ENCODE measurements at places on chromosomes 3 and 15.

DNA sequence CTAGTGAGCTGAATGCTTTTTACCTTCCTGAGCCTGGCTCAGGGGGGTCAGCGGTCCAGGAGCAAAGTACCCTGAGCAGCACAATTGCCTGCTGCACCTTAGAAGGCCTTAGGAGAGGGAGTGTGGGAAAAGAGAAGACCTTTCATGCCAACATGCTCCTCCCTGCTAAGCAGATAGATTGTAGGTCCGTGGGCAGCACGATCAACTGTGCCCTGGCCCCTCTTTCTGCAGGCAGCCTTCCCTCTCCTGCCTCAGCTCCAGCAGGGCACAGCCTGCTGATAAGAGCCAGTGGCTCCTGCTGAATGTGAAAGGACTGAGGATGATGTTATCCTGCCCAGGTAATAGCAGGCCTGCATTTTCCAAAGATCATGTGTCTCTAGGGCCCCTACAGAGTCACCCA lies 4.1 kb downstream of the CORO2B start:
- DNase-seq: no peak

DNA sequence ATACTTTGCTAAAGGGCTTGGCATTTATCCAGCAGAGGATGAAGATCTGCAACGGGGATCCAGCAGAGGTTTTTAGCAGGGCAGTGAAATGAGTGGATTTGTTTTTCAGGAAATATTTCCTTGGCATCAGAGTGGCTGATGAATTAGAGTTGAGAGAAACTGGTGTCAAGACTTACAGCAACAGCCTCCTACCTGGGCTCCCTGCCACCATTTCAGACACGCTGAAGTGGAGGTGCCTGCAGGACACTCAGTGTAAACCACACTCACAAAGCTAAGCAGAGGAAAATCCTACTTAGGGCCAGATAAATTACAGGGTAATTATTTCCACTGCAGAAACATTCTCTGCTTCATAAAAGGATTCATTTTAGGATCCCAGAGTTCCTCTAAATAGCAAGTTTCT lies 519.7 kb downstream of the FGF12 start:
- no peak for DNase-seq

DNA sequence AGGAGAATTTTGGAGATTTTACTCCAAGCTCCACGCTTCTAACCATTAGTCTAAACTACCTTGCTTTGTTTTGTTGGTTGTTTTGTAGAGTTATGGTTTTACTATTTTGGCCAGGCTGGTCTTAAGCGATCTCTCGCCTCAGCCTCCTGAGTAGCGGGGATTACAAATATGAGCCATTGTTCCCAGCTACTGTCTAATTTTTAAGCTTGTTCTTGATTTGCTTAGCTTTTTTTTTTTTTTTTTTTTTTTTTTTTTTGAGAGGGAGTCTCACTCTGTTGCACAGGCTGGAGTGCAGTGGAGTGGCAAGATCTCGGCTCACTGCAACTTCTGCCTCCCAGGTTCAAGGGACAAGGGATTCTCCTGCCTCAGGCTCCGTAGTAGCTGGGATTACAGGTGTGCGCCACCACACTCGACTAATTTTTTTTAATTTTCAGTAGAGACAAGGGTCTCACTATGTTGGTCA lies 28.5 kb downstream of the EFCAB12 start:
- DNase-seq: no peak

DNA sequence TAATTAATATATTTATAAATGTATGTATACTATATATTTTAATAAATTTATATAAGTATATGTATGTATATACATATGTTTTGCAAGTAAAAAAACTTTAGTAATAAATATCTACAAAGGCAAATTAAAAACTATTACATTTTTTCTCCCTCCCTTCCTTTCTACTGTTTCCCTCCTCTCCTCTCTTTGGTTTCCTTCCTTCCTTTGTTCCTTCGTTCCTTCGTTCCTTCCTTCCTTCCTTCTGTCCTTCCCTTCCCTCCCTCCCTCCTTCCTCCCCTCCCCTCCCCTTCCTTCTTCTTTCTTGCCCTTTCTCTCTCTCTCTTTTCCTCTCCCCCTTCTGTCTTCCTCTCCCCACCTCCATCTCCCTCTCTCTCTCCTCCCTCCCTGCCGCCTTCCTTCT lies 423.6 kb downstream of the LPP start:
- no peak for DNase-seq

DNA sequence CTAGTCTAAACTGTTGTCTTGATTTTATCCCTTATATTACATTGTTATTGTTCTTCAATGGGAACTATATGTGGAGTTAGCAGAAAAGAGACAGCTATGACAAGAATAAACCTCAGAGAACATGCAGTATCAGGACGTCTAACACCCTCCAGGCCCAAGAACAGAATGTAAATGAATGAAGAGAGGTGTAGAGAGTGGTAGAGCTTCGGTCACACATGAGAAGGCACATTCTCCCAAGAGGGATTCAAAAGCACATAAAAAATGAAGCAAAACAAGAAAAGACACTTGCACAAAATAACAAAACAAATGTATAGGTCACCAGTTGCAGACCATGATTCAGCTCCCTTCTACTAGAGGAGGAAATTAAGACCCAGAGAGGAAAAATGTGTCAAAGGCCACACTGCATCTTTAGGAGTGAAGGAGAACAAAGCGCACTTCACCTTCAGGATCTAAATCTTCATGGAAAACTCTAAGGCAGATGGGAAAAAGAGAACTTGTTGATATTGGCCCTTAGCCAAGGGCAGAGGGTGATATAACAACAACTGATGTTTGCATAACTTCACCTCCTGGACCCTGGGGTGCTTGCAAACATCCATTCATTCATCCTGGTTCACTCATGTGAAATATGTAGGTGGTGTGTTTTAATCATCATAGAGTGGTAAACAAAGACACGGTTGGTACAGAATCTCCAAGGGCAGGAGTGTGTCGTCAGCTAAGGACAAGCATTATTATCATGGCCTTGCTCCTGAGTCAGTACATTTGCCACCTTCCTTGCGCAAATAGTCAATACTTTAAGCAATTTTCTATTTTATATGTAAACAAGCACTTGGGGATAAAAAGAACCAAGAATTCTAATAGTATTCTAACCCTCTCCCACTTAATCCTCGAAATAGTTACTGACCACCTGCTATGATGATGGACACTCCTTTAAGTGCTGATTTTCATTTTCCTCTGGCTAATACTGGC lies 8.8 kb downstream of the NEK10 start:
- DNase-seq: no peak

DNA sequence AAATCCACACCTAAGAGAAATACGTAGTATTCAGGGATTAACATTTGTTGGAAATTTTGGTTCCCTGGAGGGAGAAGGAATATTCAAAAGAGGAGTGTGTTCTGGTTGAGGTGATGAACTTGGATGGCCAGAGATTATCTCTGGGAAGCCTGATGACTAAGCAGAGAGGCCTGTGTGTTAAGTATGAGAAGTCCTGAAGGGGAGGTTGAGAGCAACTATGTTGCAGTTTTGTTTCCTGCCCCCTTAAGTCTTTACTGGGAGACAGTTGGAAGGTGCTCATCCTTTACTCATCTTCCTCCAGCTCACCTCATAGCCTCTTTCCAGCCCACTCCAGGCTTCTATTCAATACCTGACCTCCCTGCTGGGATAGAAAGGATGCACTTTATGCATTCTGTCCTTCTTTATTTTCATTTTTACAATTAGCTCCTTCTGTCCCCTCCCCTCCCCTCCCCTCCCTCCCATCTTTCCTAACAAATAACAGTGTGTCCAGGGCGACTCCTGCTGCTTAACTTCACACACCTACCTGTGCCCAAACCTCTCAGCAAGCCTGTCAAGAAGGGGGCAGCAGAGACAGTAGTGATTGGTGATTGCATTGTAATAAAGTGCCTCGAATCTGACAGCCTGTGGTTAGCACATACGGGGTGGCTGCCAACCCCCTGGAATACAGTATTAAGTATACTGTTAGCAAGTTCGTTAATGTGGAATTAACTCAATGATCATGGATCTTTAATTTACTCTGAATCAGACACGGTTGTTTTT lies 11.9 kb downstream of the RAP2B start:
- no peak for DNase-seq

Data from activated CD4-positive, CD25-positive, alpha-beta regulatory T cell (primary cell).